ENCODE measurements at places on chromosomes 11 and 22.

- no peak for DNase-seq
These were observed 20.2 kb upstream of the TXNRD2 start for GRCh38 chr22:19961868-19962245.

DNA sequence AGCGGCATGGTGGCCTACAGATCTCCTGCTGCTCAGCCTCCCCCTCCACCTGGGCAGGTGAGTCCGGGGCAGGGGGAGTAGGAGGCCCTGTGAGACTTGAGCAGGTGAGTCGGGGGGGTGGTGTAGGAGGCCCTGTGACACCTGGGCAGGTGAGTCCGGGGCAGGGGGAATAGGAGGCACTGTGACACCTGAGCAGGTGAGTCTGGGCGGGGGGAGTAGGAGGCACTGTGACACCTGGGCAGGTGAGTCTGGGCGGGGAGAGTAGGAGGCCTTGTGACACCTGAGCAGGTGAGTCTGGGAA, 299.3 kb downstream of the BRD1 start:
- DNase-seq, result no peak

- no peak for DNase-seq
These were observed 5.2 kb downstream of the CAPN5 start for GRCh38 chr11:77071671-77072605.

DNA sequence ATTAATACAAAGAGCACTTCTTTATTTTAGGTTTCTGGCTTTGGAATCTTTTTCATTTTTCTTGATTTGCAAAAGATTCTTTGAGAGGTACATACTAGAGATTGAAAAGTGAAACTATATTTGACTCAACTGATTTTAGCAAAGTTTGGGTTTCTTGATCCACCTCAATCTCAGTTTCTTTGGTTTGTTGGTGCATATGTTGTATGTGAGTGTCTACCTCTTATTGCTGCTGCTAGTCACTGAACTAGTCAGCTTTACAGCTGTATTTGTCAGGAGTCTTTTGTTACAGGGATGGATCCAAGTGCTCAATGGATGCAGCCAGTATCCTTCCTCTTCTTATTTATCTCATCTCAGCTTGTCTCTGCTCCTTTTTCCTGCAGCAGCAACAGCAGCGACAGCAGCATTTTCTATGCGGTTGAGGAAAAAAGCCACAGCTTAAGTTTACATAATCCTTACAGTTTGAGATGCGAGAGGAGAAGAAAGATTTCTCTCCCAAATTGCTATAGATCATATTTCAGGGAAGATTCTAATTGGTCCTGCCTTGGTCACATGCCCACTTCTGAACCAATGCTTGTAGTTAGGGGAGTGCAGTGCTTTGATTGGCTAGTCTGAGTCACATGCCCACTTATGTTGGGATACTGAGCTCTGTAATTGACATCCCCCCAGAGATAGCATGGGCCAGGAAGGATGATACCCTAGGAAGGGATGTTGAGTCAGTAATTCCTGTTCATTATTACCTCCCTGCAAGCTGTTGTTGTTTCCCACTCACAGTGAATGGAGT, 10.0 kb upstream of the ZNRF3 start:
- DNase-seq, result no peak

DNA sequence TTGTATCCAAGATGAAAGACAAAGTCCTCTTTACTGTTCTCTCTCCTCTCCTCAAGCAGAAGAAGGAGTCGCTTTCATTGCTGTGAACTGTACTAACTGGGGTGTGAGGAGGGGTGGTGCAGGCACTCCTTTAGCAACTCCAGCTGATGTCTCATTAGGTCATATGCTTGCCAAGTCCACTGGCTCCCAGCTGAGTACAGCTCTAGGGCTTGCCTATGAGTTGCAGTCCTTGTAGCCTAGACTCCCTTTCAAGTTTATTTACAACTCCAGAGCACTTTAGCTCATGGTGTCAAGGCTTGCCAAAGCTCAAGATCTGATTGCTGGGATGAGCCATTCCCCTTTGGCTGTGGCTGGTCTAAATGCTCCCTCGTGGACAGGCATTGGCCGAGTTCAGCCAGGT, 55.1 kb upstream of the PDGFD start:
- no peak for DNase-seq

GRCh38 chr22:49360746-49361145, 466.9 kb downstream of the BRD1 start:
- no peak for DNase-seq

GRCh38 chr11:10450462-10451425, 4.3 kb upstream of the AMPD3 start:
- DNase-seq, result peak; percentile 66

GRCh38 chr11:110196241-110196754, 100.1 kb downstream of the RDX start:
- no peak for DNase-seq

DNA sequence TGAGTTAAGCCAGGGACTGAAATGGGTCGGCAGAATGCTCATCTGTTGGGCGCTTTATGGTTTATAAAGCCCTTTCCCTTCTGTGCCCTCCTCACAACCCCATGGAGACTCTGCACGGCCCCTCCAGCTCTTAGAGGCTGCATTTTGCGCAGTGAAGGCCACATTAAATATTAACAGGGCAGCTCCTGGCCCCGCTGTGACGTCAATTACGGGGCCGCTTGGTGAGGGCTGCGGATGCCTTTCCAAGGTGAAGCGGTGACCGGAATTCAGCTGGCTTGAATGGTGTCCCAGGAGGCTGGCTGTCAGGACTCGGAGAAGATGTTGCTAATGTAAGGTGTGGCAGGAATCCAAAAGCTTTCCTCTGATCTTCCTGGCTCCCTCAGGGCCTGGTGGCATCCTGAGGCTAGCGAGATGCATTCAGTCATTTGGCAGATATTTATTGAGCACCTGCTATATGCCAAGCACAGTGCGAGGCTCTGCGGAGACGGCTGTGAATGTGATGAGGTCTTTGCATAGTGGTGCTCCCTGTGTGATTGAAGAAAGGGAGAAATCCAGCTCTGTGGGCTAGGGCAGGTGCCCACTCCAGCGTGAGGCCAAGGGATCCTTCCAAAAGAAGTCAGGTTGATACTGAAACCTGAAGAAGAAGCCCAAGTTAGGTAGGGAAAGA, 10.4 kb upstream of the YWHAH start:
- DNase-seq, result no peak

- no peak for DNase-seq
These were observed 93.8 kb downstream of the CEP164 start for GRCh38 chr11:117421476-117421875.

DNA sequence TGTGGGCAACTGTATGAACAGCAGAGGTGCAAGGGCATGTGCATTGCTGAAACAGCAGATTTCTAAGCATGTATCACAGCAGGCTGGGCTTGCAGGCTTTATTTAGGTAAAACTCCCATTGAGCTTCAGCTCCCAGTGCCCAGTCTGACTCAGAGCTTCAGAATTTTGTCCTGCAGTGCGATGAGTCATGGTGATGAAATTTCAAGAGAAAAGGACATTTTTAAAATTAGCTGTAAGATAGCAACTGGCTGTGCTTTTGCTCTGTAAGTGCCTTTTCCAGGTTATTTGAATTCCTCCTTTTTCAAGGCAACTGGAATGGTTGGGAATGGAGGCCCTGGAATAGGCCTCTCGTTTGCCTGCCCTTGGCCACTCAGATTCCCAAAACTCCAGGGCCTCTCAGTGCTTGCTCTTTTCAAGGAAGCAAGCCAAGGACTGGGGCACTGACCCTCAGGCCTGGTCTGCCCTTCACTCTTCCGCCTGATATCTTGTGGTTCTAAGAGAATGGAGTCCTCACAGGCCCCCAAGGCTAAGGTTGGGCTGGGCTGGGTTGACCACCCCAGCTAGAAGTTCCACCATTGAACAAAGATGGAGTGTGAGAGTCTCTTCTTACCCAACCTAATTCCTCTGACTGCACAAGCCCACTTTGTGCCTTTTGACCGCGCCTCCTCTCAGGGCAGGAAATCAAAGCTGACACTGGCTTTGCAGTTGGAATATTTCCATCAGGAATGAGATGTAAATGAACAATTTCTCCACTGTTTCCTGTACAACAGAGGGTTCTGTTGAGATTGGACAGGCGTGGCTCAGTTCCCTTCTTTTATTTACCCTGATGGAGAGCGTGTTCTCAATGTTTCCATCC, 59.5 kb upstream of the PRSS23 start:
- DNase-seq, result peak; percentile 24
